ENCODE measurements at places on chromosomes 1 and 21. TPM values are rescaled to one million over a fixed set of nuclear protein-coding genes. Genes with fewer than 3 reads are reported as not detected.
A peak's percentile ranks its signal among the peaks of the same experiment; 100 is the strongest.

SDC3 gene
- total RNA-seq, result 0.12 TPM

FOXD3 gene
- not detected for total RNA-seq

ASTN1 gene
- total RNA-seq, result not detected

CLDN8 gene
- total RNA-seq, result not detected

IL24 gene
- total RNA-seq, result 3.9 TPM

AQP10 gene
- not detected for total RNA-seq

PIK3R3 gene
- total RNA-seq, result 0.89 TPM

KRTAP19-1 gene
- not detected for total RNA-seq

ENAH gene
- total RNA-seq, result 0.43 TPM

LAMC2 gene
- 1.2 TPM for total RNA-seq

DNA sequence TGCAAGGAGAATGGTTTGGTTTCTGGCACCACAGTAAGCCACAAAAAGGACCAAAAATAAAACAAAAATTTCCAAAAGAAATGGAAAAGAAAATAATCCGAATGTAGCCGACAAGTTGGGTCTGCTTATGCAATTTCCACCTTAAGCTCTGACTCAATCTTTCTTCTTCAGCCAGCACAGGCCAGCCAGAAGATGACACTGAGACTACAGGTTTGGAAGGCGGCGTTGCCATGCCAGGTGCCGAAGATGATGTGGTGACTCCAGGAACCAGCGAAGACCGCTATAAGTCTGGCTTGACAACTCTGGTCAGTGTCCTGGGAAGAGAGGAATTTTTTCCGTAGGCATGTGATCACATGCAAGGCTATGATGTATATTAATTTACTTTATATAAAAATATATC, 23.4 kb downstream of the PDPN start:
- no peak for DNase-seq

DNA sequence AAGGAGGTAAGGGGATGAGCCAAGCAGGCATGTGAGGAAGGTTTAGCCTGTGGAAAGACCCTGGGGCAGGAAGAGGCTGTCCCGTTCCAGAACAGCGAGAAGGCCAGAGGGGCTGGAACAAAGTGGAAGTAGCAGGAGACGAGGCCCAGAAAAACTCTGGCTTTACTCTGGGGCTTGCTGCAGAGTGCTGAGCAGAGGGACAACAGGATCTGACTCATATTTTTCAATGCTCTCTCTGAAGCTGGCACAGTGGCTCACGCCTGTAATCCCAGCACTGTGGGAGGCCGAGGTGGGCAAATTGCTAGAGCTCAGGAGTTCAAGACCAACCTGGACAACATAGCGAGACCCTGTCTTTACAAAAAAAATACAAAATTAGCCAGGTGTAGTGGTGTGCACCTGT, 52.4 kb upstream of the PAX7 start:
- DNase-seq, result no peak

GRCh38 chr1:24594328-24594598, 38.4 kb downstream of the NCMAP start:
- DNase-seq, result no peak

DNA sequence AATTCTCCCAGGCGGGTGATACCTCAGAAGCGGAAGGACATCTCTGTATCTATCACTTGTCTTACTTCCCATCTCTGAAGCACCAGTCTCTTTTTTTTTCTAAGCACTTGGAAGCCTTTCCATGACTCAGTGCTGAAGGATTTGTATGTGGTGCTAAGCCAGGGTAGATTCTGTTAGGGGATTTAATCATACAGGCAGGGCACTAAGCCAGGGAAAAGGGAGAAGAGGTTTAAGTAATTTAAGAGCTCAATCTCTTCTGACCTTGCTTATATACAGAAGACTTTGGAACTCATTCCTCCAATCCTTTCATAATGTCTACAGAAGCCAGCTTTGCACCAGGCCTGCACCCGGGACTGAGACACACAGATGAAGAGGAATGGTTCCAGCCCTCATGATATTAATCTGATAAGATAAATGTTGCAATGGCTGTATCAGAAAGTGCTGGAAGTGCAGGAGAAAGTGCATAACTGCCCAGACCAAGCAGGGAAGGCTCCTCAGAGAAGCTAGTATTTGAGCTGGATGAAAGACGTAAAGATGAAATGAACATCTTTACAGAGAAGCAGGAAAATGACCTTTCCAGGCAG, 11.0 kb downstream of the FAM163A start:
- DNase-seq, result no peak

- no peak for DNase-seq
Measured at GRCh38 chr21:37550157-37550556, 183.6 kb downstream of the DYRK1A start.

- peak; percentile 36 for DNase-seq
Measured at GRCh38 chr1:211327346-211327921, 801 bp downstream of the TRAF5 start.

GRCh38 chr1:176897350-176898236, 266.9 kb downstream of the ASTN1 start:
- peak; percentile 32 for DNase-seq

- no peak for DNase-seq
Measured at GRCh38 chr21:42571391-42572150, 57.9 kb downstream of the SLC37A1 start.

GRCh38 chr1:84885469-84885868, 7.5 kb downstream of the LPAR3 start:
- DNase-seq, result no peak

GRCh38 chr1:2134621-2135307, 59.8 kb downstream of the FAAP20 start:
- DNase-seq, result no peak

GRCh38 chr1:7422081-7422480, 349.0 kb upstream of the VAMP3 start:
- DNase-seq, result no peak

DNA sequence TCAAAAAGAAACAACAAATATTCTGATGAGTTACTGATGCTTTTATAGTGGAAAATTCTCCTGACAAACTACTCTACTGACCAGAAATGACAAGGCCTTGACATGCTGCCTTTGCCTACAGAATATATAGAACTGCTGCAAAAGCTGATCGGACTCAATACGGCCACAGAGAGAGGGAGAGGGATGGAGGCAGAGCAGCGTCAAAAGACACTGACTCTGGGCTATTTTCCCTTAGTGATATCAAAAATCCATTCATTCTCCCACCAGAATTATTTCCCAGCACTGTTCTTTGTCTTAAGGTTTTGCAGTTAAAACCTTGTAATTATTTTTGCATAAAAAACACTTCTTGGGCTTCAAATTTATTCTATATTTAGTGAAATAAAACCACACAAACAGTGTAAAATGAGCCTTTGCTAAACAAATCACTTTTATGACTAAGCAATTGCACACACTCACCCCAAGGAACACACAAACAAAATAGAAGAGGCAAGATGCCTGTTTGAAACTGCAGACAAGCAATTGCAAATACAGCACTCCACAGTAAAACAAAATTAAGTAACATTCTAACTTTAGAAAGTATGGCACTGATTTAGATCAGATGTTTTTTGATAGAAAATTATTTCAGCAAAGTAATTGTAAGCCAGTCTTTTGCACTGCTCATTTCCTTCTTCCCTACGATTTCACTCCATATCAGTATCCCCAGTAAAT, 1036.4 kb downstream of the ADGRL2 start:
- no peak for DNase-seq

DNA sequence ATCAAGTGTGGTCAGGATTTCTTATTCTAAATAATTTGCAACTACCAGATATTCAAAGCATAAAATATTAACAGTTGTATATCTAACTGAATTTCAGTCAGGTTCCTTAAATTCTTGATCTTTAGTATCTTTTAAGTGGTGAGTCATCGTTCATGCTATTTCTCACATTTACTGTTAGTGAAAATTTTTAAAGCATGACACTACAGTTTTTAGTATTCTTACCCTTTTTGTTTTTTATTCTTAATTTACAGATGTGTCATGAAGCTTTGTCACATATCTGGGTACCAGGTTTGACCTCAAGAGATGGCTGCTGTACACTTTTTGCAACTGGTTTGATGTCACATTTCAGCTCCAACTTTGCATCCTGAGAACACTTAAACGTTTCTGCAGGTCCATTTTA, 12.7 kb downstream of the AKIRIN1 start:
- DNase-seq, result no peak

GRCh38 chr1:230278376-230278775, 147.8 kb downstream of the PGBD5 start:
- no peak for DNase-seq

DNA sequence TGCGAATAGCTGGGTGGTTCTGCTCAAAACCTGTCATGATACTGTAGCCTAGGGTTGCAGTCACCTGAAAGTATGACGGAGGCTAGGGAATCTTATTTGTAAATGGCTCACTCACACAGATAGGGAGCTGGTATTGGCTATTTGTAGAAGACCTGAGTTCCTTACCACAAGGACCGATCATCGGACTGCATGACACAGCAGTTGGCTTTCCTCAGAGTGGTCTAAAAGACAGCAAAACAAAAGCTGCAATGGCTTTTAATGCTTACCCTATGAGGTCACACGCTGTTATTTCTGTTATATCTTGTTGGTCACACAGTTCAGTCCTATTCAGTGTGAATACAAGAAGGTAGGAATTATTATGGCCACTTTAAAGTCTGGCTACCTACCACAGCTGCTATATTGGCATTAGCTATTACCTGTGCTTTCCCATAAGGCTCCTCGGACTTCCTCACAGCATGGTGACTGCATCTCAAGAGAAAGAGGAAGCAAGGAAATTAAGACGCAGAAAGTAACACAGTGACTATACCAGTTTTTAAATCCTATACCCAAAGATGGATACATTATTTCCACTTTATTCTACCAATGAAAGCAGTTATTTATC, 68.4 kb upstream of the LRRC7 start:
- no peak for DNase-seq

- DNase-seq, result no peak
Measured at GRCh38 chr1:26297057-26297790, 9.2 kb downstream of the UBXN11 start.

DNA sequence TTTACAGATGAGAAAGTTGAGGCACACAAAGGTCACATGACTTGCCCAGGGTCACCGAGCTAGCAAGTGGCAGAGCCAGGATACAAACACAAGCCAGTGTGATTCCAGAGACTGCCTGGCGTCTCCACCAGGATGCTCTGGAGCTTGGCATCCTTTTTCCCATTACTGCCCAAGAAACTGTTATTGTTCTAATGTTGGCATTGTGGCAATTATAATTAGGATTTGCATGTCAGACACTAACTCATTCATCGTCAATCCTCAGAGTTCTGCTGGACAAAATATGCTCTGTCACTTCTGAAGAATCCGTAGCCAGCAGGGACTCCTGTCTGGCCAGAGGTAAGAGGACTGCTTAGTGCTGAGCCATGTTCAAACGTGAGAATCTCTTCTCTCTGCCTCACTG, 8.8 kb downstream of the KAZN start:
- no peak for DNase-seq

GRCh38 chr1:18348354-18348753, 132.4 kb upstream of the KLHDC7A start:
- no peak for DNase-seq

DNA sequence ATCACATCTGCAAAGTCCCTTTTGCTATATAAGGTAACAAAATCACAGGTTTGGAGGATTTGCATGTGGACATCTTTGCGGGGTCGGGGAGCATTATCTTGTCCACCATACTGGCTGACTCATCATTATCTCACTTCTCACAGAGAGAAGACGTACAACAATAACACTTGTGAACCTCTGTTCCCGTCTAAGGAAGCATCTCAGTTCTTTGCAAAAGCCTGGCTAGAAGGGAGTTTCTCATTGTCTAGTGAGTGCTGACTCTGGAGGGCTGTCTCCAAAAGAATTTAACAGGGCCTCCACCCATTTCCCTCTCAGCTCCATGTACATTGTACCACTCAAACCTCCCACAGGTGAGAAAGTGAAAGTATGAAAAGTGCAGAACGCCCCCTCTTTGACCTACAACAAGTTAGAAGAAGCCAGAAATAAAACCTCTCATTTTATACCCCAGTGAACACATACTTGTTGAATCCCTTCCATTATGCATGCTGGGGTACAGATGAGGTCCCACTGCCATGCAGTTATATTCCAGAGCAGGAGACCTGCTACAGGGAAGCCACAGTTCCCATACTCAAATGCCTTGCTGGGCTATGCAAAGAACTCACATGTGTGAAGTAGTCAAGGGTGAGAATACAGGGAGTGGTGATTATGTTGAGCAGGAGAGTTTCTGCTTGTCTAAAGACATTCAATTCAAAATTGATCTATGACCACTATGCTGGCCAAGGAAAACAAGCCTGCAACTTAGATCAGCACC, 121.7 kb upstream of the PRDX6 start:
- DNase-seq, result no peak

- DNase-seq, result no peak
Measured at GRCh38 chr21:42287193-42288083, 27.8 kb downstream of the TFF3 start.

GRCh38 chr21:21184771-21185528, 186.7 kb downstream of the NCAM2 start:
- DNase-seq, result no peak

- peak; percentile 34 for DNase-seq
Measured at GRCh38 chr1:183989078-183989577, 48.4 kb downstream of the COLGALT2 start.

GRCh38 chr1:113453771-113454083, 63.4 kb downstream of the MAGI3 start:
- no peak for DNase-seq

DNA sequence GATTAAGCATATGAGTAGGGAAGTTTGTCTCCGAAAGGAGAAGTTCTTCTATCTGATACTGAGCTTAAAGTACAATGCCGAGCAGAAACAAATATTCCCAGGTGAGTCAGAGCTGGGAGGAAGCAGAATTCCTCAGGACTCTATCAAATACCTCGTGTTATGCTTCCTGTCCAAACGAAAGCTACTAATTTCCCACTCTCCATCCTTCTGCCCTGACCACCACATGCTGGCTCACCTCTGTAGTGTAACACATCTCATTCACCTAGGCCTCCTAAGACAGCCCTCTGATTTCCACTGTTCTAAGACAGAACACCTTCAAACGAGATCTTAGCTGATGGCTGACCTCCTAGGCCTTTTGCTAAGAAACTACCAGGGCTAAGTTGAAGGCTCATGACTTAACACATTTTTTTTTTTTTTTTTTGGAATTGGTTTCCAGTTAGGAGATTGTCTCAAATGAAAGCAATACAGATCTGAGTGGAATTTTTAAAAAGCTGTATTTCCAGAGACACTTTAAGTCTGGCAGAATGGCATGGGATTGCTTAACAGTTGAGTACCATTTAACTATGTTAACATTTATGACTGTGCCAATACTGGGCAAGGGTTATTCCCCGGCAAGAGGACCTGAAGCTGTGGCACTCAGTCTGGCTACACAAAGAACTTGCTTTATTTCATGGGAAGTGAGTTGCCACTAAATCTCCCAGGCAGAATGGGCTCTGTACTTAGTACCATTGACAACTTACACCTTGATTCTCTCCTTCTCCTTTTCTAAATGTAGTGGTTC, 583.4 kb downstream of the DPYD start:
- no peak for DNase-seq
